ENCODE measurements at places on chromosomes 6 and 20. TPM values are rescaled to one million over a fixed set of nuclear protein-coding genes. Genes with fewer than 3 reads are reported as not detected.

Gene CD109
- total RNA-seq, result 11.5 TPM

Gene PLG
- not detected for total RNA-seq

Gene OR2J3
- total RNA-seq, result 0.10 TPM

Gene FAM50B
- 10.4 TPM for total RNA-seq

Gene KCNK15
- total RNA-seq, result 0.55 TPM

Gene SLC52A3
- 1.0 TPM for total RNA-seq

Data from spinal cord (tissue), 10 donors.